Activated T-helper 2 cell treated with anti-CD3 and anti-CD28 coated beads, Interferon-gamma antibody, Interleukin-2, Interleukin-4, amounts not matched to agents 10 μg/mL and 5 μg/mL and 100 μg/mL, durations not matched to agents 14 hours and 24 hours and 36 hours (primary cell): ENCODE measurements at places on chromosomes 6 and 20. TPM values are rescaled to one million over a fixed set of nuclear protein-coding genes. Genes with fewer than 3 reads are reported as not detected.

The METTL24 gene
- total RNA-seq, result not detected in 2 replicates

The SUPT3H gene
- total RNA-seq, result 14.8 and 19.4 TPM in 2 replicates

The TCP11 gene
- not detected in 2 replicates for total RNA-seq

The STMND1 gene
- not detected in 2 replicates for total RNA-seq

The DOK5 gene
- total RNA-seq, result 2.9 and 4.7 TPM in 2 replicates

The HSPA12B gene
- total RNA-seq, result 0.05 TPM in 1 of 2 replicates, not detected in the other
